ENCODE measurements at places on chromosomes 6 and 20.

GRCh38 chr20:22771706-22772105 lies 187.3 kb upstream of the FOXA2 start:
- H3K36me3 ChIP-seq: no peaks in the 10 kb centered on the region
- no peaks in the 10 kb centered on the region for H3K4me1 ChIP-seq
- no peak for DNase-seq
- no peak overlapping the region for H3K27ac ChIP-seq
- H3K4me3 ChIP-seq: no peak overlapping the region

GRCh38 chr20:10553326-10553984 lies 118.3 kb downstream of the SLX4IP start:
- no peak overlapping the region for H3K27ac ChIP-seq
- H3K4me1 ChIP-seq: peaks cover 28% of the 10 kb centered on the region
- H3K4me3 ChIP-seq: no peak overlapping the region
- no peaks in the 10 kb centered on the region for H3K36me3 ChIP-seq

- no peak for DNase-seq
- H3K4me3 ChIP-seq: no peak overlapping the region
- peaks cover 2% of the 10 kb centered on the region for H3K27me3 ChIP-seq
- H3K27ac ChIP-seq: no peak overlapping the region
- H3K4me1 ChIP-seq: no peaks in the 10 kb centered on the region
These were observed 181.0 kb upstream of the ZNF217 start for GRCh38 chr20:53774461-53775203.

- peaks cover 2% of the 10 kb centered on the region for H3K27me3 ChIP-seq
- no peaks in the 10 kb centered on the region for H3K4me1 ChIP-seq
- H3K36me3 ChIP-seq: peaks cover 3% of the 10 kb centered on the region
- DNase-seq: no peak
These were observed 211.4 kb downstream of the ESR1 start for GRCh38 chr6:152018876-152019275.

DNA sequence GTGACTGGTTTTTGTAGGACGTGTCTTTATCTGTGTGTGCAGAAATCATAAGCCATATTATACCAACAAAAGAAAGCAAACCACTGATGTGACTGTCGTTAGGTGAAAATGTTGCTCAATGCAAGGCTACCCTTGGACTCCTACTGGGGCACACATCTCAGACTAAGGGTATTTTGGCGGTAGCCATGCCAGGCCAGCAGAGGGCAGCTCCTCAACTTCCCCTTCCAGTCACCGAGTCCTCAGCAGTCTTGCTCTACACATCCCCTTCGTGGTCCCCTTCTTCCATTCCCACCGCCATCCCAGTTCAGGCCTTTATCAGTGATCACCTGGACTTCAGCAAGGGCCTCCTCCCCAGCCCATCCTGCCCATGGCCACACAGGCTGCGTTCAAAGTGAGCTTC lies 113.7 kb upstream of the GGTLC1 start:
- peak overlapping the region; percentile 41 for H3K27ac ChIP-seq
- no peaks in the 10 kb centered on the region for H3K36me3 ChIP-seq
- no peaks in the 10 kb centered on the region for H3K27me3 ChIP-seq
- DNase-seq: peak; percentile 32

DNA sequence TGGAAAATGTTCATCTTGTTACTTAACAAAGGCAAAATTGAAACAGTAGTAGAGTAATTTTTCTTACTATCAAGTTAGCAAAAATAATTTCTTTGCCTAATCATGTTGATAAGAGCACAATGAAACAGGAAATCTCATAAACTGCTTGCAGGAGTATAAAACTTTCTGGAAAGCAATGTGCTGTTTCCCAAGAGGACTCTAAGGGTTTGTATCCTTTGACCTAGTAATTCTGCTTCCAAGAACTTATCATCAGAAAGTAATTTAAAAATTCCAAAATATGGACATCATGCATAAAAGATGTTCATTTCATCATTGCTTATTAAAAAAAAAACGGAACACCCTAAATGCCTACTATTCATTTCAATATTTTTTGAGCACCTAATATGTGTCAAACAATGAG lies 46.1 kb upstream of the TNFAIP3 start:
- DNase-seq: no peak
- H3K4me1 ChIP-seq: peaks cover 87% of the 10 kb centered on the region
- peak overlapping the region; percentile 99 for H3K27ac ChIP-seq
- H3K4me3 ChIP-seq: no peak overlapping the region
- no peaks in the 10 kb centered on the region for H3K36me3 ChIP-seq

- peaks cover 2% of the 10 kb centered on the region for H3K27me3 ChIP-seq
- H3K36me3 ChIP-seq: no peaks in the 10 kb centered on the region
- no peak for DNase-seq
- H3K4me3 ChIP-seq: no peak overlapping the region
These were observed 18.1 kb downstream of the ACSS1 start for GRCh38 chr20:25039697-25040437.

- H3K27me3 ChIP-seq: peaks cover 26% of the 10 kb centered on the region
- H3K36me3 ChIP-seq: no peaks in the 10 kb centered on the region
- H3K27ac ChIP-seq: no peak overlapping the region
These were observed 41.4 kb downstream of the TRMT6 start for GRCh38 chr20:5908981-5909380.

DNA sequence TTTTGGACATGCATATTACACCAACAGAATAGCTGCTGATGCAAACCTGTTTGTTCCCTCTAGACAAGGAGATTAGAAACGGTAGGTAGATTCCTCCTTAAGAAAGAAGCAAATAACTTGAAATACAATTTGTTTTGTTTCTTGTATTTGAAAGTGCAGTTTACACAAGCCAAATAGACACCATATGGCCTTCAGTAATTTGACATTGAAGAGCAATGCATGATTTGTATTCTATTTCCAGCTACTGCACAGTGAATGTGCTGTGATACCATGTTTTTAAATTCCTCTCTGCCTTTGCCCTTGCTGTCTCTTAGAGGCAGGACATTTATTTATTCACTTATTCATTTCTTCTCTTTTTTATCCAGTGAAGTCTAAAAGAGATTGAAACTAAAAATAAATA lies 31.9 kb upstream of the ANKEF1 start:
- H3K27me3 ChIP-seq: peaks cover 11% of the 10 kb centered on the region
- no peak for DNase-seq
- H3K36me3 ChIP-seq: no peaks in the 10 kb centered on the region
- H3K4me1 ChIP-seq: no peaks in the 10 kb centered on the region

DNA sequence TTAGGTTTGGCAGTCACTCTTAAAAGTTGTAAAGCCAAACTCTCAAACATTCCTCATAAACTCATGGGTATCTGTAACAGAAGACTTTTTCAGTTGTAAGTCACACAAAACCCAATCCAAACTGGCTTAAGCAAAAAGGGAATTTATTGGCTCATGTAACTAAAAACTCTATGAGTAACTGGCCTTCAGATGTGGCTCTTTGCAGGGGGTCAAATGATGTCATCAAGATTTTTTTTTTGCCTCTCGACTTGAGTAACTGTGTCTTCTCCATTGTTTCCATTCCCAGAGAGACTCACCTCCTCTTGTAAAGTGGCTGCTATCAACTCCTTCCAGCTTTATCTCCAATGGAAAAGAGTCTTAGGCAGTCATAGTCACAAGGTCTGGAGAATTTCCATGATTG lies 645.0 kb downstream of the DHX35 start:
- H3K36me3 ChIP-seq: no peaks in the 10 kb centered on the region
- no peaks in the 10 kb centered on the region for H3K4me1 ChIP-seq
- H3K4me3 ChIP-seq: no peak overlapping the region
- H3K27ac ChIP-seq: no peak overlapping the region
- H3K27me3 ChIP-seq: peaks cover 2% of the 10 kb centered on the region
- no peak for DNase-seq

DNA sequence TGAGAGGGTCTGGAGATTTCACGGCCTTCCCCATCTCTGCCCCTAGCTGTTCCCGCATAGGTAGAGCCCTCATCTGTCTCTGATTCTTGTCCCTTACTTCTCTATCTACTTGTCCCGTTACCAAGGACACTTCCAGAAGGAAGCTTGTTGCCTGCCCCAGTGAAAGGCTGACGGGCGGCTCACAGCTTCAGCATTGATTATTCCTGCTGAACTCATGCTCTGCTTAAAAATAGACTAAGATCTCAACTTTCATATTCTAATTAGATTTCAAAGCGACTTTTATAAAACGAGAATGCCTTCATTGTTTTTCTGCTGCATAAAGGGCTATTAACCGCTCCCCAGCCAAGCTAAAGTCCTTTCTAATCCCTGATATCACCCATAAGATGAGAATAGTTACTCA lies 31.1 kb upstream of the MAFB start:
- no peak overlapping the region for H3K4me3 ChIP-seq
- H3K4me1 ChIP-seq: no peaks in the 10 kb centered on the region
- H3K36me3 ChIP-seq: no peaks in the 10 kb centered on the region

DNA sequence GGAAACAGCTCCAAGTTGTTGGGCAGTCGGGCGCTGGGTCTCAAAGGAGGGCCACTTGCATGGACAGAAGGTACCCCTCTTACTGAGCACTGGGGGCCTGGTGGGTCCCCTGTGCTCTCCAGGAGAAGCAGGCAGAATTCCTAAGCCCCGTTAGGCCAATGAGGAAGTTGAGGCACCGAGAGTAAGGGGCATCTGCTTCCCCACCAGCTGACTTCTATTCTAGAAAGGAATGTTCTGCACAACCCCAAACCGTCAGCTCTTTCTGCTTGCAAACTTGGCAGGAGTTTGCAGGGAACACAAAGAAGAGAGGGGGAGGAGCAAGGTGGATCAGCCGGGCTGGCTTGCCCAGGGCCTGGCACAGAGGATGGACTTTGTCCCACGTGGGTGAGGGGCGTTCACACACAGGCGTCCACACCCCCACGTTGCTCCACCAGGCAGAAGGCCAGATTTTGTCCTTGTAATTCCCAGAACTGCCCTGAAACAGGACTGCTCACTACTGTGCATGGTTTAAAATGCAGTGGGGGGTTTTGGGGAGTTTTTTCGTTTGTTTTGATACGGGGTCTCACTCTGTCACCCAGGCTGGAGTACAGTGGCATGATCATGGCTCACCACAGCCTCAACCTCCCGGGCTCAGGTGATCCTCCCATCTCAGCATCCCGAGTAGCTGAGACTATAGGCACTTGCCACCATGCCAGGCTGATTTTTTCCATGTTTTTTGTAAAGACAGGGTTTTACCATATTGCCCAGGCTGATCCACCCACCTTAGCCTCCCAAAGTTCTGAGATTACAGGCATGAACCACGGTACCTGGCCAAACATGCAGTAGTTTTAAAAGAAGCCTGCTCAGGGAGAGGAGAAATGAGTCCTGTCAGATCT lies 93.3 kb downstream of the SNX5 start:
- H3K27ac ChIP-seq: no peak overlapping the region
- H3K27me3 ChIP-seq: no peaks in the 10 kb centered on the region
- H3K4me1 ChIP-seq: peaks cover 21% of the 10 kb centered on the region
- H3K36me3 ChIP-seq: no peaks in the 10 kb centered on the region
- no peak for DNase-seq
